Pulmonary artery endothelial cell (primary cell): ENCODE measurements at places on chromosomes 4 and X. TPM values are rescaled to one million over a fixed set of nuclear protein-coding genes. Genes with fewer than 3 reads are reported as not detected.

Gene SUPT20HL1
- not detected in 2 replicates for total RNA-seq

Gene DGKK
- total RNA-seq, result under 0.01 TPM in 1 of 2 replicates, not detected in the other

Gene HGFAC
- total RNA-seq, result 0.18 TPM in 1 of 2 replicates, not detected in the other

Gene SMIM10L2A
- total RNA-seq, result 0.28 and 0.40 TPM in 2 replicates

Gene CXCL3
- 1.2 and 1.5 TPM in 2 replicates for total RNA-seq

Gene PPP2R2C
- 0.04 TPM in 1 of 2 replicates, not detected in the other for total RNA-seq

Gene DRD5
- total RNA-seq, result not detected in 2 replicates

Gene SYTL5
- not detected in 2 replicates for total RNA-seq

Gene SHROOM4
- total RNA-seq, result 30.1 and 39.5 TPM in 2 replicates

Gene CSAG1
- total RNA-seq, result not detected in 2 replicates

Gene LRCH2
- total RNA-seq, result 3.4 and 3.9 TPM in 2 replicates
